ENCODE measurements at places on chromosomes 11 and 22.

DNA sequence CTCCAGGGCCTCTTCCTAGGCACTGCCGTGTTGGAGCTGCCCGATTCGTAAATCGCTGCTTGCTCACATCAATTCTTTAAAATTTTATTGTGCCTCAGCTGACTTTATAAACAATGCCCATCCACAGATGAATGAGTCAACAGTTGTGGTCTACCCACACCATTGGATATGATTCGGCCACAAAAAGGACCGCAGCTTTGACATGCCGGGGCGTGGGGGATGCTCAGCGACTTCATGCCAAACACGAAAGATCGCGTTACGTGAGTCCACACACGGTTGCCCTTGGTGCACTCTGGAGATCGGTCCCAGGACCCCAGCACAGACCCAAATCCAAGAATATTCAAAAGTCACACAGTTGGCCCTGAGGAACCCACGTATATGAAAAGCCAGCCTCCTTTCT, 195.7 kb downstream of the CTTN start:
- no peak for DNase-seq

GRCh38 chr11:37371346-37371970, 773.4 kb upstream of the RAG2 start:
- no peak for DNase-seq

DNA sequence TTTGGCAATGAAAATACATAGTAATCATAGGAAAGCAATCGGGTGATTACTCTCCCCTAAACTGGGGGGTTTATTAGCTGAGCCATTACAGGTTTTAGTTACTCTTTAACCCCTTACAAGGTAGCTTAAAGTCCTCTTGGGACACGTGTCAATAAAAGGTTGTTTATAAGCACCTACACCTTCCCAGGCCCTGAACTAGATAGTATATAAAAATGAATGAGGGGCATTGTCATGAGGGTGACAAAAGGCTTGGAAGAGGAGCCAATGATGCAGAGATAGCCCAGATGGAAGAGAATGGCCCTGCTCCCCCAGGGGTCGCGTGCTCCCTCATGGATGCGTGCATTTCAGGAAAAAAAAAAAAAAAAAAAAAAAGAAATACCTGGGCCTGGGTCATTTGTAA, 276.9 kb downstream of the TBC1D22A start:
- DNase-seq, result no peak

DNA sequence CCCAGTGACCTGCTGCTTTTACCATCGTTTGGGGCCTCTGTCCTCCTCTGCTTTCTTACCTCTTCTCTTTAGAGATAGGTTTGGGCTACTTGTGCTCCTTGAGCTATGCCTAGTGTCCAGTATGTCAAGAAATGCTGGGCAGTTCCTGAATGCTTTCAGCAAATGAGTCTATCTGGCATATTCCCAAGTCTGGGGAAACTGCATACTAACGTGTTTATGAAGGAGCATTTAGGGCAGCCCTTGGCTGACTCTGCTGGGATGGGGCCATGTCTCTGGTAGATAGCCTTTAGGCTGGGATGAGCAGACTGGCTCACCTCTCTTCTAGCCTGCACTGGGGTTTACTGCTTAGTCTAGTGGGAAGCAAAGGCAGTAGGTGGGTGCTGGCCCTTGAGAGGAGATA, 43.7 kb upstream of the SUSD2 start:
- no peak for DNase-seq

- no peak for DNase-seq
Measured at GRCh38 chr11:47389577-47390421, 11.5 kb upstream of the SPI1 start.

DNA sequence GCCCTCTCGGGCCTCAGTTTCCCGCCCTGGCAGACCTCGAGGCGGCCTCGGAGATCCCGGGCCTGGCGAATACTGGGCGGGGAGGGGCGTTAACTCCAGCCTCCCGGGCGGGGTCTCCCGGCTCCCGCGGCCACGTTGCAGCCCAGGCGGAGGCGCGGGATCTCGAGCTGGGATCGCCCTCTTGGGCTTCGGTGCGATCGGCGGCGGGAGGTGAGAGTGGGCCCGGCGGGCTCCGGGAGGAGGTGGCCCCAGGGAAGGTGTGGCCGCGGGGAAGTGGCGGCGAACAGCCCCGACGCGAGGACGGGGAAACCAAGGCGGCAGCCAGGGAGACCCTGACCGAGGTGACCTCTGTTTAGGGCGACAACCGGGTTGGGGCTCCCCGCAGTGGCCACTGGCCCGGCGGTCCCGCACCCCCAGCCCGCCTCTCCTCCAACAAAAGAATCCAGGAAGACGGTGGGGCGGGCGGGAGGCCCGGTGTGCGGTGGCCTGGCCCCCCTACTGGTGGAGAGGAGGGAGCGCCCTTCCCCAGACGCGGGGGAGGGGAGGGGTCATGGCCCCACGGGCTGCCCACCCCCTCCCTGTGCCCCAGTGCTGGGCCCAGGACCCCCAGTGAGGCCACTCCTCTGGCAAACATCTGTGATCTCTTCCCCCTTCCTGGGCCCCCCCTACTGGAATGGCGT, at the start of gene PHETA2:
Gene PHETA2 (plus strand): TSS at position 117 of the 680 bp plus-strand sequence. CDS start 3,046 bp downstream, outside the sequence.
- DNase-seq, result no peak

- peak; percentile 56 for DNase-seq
Measured at GRCh38 chr22:31350410-31350863, 4.3 kb upstream of the PATZ1 start.

DNA sequence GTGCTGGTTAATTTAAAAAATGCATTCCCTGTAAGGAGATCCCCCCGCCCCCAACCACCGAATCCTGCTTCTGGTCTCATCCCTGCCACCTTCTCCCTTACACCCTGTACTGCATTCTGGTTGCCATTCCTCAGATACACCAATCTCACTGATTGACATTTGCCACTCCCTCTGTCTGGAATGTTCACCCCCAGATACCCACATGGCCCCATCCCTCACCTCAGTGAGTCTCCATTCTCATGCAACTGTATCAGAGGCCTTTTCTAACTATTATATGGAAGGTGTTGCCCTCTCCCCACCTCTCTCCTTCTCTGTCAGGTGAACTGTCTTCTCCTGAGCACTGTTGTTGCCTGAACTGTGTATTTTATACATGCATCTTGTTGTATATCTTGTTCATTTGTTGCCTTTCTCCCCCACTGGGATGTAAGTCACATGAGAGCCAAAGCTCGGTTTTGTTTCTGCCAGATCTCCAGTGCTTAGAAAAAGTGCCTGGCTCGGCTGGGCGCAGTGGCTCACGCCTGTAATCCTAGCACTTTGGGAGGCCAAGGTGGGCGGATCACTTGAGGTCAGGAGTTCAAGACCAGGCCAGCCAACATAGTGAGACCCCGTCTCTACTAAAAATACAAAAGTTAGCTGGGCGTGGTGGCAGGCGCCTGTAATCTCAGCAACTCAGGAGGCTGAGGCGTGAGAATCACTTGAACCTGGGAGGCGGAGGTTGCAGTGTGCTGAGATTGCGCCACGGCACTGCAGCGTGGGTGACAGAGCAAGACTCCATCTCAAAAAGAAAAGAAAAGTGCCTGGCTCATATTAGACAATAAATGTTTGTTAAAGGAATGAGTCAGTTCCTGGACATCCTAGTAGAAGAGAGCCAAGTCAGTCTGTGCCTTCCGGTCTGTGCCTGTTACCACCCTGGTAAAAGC, 61.0 kb downstream of the TNRC6B start:
- DNase-seq, result no peak

DNA sequence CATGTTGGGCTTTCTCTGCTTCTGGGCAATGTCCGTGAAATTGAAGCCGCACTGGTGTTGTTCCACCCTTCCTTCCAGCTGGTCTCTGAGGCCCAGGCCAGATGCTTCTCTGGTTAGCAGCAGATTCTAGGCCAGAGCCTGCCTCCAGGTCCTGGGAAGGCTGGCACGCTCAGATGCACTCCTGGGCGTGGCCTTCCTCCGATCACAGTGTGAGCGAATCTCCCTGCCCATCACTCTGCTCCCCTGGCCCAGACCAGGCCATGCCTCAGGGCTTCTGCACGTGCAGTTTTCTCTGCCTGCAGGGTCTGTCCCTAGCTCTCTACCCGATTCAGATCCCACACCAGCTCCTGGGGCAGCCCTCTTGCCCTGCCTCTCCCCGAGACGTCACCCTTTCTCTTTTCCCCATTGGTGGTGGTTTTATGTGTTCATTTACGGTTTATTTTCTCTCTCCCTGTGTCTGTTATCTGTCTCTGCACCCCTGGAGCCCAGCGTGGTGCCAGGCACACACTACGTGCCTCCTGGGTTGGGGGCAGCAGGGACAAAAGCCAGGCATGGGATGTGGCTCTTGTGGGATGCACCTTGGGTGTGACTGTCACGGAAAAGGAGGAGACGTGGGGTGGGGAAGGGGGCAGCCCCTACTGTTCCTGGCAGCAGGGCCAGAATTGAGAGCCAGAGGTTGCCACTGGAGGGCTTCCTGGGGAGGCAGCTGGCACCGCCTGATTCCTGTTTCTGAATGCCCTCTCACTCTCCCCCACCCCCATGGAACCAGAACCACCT, 66.0 kb downstream of the KCNQ1 start:
- no peak for DNase-seq

DNA sequence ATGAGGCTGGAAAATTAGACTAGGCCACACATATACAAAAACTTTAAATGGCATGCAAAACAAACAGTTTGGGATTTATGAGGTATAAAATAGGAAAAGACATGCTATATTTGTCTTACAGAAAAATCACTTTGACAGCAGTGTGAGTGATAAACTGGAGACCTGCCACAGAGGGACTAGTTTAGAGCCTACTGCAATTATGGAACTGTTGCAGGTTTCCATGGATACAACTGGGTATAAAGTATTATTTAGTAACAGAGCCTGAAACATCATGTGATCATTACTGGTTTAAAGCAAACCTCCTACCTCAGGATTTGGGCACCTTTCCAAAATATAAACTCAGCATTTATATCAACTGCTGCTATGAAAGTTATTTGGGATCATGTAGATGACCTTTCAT, 1032.5 kb downstream of the DLG2 start:
- DNase-seq, result no peak

DNA sequence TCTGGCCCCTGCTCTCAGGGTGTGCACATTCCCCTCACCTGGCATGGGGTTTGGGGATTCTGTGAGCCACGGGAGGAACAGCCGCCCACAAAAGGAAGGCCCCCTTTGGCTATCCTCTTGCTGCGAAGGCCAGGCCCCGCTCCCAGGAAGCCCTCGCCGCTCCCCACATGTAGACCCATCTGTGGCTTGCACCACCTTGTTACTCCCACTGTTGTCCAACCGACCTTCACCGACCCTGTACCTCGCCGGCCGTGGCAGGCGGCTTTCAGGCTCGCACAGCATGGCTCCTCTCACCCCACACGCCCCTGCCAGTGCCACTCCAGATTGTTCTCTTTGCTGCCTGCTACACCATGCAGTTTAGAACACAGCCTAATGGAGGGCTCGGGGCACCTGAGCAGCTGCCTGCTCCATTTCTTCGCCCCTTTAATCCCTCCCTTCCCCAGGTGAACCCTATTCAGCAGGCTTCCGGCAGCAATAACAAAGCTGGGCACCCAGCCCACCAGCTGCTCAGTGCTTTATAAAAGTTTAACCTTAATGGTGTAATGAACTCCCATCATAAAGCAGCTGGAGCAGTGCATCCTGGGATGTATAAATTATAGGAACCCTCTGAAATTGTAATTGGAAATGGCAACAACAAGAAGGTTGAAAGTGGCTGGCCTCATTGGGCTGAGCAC, 10.7 kb downstream of the DAGLA start:
- DNase-seq, result no peak

GRCh38 chr11:45237711-45238315, 48.3 kb downstream of the SYT13 start:
- no peak for DNase-seq

- DNase-seq, result no peak
Measured at GRCh38 chr22:29346659-29347058, 31.2 kb upstream of the RASL10A start.

DNA sequence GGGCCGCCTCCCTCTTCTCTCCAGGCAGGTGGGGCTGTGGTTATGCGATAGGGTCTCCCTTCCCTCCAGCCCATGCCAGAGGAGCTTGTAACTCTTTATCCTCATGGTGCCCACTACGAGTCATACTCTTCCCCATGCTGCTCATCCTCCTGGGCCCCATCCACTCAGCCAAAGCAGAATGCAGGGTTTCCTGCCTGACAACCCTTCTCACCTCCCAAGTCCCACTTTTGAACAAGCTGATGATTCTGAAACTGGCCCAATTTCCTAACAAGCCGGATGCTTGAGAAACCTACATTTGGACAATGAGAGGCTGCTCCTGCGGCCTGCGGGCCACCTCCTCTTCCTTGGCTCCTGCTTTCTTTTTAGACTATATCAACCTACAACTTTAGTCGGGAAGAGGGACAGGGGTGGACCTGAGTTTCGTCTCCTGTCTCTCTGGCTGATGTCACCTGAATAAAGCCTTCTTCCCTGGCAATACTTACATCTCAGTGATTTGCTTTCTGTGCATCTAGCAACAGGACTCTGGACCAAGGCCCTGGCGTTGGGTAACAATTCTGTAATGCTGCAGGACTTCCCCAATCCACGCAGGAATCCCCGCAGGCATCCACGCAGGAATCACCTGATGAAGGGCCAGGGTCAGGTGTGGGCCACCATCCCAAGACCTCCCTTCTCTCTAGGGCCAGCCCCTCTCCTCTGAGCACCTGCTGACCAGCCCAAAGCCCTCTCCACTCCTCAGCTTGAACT, 1.5 kb upstream of the NDUFS8 start:
- no peak for DNase-seq

DNA sequence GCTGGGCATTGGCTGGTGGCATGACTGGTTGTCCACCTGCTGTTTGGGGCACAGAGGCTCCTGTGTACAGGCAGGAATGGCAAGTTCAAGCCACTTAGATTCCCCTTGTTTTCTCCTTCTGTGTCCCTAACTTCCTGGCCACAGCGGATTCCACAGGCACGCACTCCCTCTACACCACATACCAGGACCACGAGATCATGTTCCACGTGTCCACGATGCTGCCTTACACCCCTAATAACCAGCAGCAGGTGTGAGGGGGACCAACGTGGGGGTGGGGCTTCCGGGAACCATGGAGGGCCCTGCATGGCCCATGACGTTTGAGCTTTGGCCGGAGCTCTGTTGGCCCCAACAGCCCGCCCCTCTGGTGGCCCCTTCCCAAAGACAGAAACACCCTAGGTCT, 7.8 kb downstream of the SIPA1 start:
- no peak for DNase-seq

DNA sequence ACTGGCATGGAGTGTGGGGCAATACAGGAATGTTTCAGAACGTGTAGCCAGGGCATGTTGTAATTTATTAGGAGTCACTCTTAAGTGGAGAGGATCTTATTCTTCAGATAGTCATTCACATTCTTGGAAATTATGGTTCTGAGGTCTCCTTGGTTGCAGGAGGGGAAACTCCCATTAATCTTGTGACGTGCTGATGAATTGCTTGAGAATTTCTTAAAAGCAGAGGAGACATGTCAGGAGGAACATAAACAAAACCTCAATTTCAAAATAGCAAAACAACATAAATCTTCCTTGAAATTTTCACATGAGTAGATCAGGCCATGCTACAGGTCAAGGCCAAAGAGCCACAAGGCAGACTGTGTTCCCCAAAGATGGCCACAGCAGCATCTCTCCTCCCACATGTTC, 50.4 kb downstream of the ADM start:
- no peak for DNase-seq

GRCh38 chr22:36457688-36458450, 23.6 kb downstream of the TXN2 start:
- no peak for DNase-seq

GRCh38 chr11:117186431-117186761, 7.9 kb downstream of the SIDT2 start:
- no peak for DNase-seq

Measured in MM.1S (cell line).